ENCODE measurements at places on chromosomes 6 and 20.

DNA sequence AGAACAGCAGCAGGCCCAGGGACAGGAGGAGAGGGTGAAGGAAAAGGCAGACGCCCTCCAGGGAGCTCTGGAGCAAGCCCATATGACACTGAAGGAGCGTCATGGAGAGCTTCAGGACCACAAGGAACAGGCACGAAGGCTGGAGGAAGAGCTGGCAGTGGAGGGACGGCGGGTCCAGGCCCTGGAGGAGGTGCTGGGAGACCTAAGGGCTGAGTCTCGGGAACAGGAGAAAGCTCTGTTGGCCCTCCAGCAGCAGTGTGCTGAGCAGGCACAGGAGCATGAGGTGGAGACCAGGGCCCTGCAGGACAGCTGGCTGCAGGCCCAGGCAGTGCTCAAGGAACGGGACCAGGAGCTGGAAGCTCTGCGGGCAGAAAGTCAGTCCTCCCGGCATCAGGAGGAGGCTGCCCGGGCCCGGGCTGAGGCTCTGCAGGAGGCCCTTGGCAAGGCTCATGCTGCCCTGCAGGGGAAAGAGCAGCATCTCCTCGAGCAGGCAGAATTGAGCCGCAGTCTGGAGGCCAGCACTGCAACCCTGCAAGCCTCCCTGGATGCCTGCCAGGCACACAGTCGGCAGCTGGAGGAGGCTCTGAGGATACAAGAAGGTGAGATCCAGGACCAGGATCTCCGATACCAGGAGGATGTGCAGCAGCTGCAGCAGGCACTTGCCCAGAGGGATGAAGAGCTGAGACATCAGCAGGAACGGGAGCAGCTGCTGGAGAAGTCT is 25.5 kb downstream of the C20orf173 start:
- DNase-seq: no peak

DNA sequence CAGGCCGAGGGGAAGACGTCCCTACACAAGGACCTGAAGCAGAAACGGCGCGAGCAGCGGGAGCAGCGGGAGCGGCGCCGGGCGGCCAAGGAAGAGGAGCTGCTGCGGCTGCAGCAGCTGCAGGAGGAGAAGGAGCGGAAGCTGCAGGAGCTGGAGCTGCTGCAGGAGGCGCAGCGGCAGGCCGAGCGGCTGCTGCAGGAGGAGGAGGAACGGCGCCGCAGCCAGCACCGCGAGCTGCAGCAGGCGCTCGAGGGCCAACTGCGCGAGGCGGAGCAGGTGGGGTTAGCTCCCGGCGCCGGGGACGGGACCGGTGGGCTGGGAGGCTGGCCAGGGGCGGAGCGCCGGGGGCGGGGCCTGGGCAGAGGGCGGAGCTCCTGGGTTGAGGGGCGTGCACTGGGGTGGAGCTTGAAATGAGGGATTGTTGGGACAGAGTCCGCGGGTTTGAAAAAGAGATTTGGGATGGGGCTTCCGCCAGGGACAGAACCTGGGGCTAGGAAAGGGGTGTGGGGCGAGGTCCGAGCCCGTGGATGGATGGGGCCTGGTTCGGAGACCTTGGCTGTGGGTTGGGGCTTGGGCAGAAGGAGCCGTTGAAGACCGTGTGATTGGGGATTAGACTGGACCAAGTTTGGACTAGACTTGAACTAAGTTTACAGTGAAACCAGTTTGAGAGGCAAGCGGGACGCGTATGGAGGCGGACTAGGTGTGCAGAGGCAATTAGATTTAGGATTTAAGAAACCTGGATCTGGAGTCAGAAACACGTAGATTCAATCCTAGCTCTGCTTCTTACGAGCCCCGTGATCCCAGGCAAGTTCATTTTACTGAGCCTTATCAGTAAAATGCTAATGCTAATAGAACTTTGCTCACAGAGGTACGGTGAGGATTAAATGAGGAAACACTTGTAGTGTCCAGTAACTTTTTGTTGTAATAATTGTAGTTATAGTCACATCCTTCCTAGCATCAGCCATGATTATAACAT is 20.9 kb downstream of the DEF6 start:
- DNase-seq: no peak

- no peak for DNase-seq
Measured at GRCh38 chr6:144469144-144469575, 184.0 kb downstream of the UTRN start.

DNA sequence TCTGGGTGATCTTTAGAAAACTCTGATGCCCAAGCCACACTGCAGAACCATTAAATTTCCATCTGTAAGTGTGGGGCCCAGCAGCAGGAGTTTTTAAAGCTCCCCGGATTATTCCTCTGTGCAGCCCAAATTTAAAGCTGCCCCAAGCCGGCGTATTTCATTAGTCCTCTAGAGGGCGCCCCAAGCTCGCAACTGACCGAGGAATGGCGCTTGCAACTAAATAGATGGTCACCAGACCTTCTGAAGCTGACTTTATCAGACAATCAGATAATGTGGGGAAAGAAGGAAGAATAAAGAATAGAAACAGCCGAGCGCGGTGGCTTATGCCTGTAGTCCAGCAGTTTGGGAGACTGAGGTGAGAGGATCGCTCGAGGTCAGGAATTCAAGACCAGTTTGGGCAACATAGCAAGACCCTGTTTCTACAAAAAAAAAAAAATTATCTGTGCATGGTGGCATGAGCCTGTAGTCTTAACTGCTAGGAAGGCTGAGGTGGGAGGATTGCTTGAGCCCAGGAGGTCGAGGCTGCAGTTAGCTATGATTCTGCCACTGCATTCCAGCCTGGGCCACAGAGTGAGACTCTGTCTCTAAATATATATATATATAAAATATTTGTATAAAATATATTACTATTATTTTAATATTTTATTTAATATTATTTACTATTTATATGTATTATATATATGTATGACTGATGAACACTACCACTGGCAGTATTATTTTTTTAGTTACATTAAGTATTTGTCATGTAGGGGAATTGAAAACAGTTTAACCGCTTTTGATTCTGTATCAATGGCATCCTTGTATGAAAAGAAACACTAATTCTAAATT is 56.0 kb downstream of the OTOR start:
- DNase-seq: peak; percentile 75

DNA sequence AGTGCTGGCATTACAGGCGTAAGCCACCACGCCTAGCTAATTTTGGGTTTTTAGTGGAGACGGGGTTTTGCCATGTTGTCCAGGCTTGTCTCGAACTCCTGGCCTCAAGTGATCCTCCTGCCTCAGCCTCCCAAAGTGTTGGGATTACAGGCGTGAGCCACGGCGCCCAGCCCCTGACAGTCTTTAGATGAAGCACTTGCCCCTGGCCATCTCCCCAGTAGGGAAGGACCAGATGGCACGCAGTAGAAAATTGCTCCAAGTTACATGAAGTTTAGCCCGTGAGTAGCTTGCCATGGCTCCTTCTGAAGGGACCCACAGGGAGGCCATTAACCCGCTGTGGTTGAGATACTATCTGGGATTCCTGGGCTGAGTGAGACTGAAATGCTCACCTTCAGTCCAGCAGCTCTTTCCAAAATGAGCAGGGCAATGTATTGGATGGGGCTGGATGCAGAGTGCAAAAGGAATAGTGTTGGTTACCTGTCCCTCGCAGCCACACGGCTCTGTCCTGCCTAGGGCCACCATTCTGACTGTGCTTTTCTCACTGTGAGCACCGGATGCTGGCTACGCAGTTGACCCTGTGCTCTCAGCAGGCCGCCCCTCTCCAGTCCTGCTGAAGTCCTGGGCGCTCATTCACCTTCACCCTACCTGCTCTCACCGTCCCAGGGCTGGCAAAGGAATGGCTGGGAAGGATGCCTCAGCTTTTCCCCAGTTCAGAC is 66.9 kb downstream of the EFCAB8 start:
- DNase-seq: no peak

GRCh38 chr20:50314678-50315335 is 124.2 kb downstream of the CEBPB start:
- DNase-seq: no peak

GRCh38 chr6:66930559-66931290 is 1223.7 kb upstream of the EYS start:
- no peak for DNase-seq

GRCh38 chr6:46128476-46128875 is 1.3 kb upstream of the ENPP4 start:
- no peak for DNase-seq

DNA sequence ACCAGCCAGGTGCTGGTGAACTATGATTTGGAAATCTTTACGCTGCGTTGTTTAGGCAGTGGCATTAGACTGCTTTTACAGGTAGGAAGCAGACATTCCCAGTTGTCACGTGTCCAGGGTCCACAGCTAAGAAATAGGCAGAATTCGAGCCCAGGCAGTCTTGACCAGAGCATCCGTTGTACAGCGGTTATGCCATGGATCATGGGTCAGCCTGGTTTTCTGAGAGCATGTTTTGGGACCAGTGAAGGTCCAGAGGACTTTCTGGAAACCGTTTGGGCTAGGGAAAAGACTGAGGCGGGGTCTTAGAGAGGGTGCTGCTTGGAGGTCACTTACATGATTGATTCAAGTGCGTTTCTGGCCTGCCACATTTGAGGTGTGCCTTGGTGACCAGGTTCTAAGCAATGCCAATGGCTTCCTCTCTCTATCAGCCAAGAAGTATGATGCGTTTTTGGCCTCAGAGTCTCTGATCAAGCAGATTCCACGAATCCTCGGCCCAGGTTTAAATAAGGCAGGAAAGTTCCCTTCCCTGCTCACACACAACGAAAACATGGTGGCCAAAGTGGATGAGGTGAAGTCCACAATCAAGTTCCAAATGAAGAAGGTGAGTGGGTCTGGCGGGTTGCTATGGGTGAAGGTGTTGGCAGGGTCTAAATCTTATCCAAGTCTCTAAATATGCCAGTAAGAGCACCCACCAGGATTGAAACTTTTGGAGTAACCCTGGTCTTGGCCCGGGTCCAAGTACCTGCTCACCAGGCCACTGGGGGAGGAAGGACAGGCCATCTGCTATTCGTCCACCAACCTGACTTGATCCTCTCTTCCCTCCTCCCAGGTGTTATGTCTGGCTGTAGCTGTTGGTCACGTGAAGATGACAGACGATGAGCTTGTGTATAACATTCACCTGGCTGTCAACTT is 1.8 kb downstream of the RPL10A start:
- no peak for DNase-seq

GRCh38 chr6:151167034-151167433 is 72.7 kb upstream of the AKAP12 start:
- no peak for DNase-seq

- no peak for DNase-seq
Measured at GRCh38 chr6:53634184-53634631, 31.3 kb downstream of the KLHL31 start.

GRCh38 chr6:100283285-100283684 is 181.4 kb downstream of the SIM1 start:
- DNase-seq: no peak

GRCh38 chr6:6717953-6718352 is 129.4 kb downstream of the LY86 start:
- DNase-seq: peak; percentile 63

- peak; percentile 95 for DNase-seq
Measured at GRCh38 chr6:145814501-145815308, at the start of gene FBXO30. FBXO30 (minus strand) TSS chr6:145814795; CDS start chr6:145806405, 8,390 bp downstream.

GRCh38 chr20:35312318-35312717 is 20.1 kb upstream of the FAM83C start:
- DNase-seq: no peak

DNA sequence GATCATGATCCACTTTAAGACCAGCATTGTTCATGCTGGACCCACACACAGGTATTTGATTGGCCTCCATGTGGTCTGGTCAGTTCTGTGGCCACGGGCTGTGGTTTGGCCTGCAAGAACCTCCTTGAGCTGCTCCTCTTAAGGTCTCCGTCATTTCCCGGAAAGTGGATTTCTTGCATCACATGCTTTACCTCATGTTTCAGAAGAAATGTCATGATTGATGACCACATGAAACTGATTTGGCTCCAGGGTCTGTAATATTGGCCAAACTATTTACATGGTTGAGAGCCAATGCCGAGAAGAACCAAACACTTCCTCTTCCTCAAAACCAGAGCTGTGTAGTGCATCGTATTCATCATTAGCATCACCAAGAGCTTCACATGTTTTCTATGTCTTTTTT is 13.2 kb upstream of the RSPH3 start:
- peak; percentile 47 for DNase-seq

GRCh38 chr6:117480651-117481050 is 1.8 kb upstream of the DCBLD1 start:
- DNase-seq: no peak

DNA sequence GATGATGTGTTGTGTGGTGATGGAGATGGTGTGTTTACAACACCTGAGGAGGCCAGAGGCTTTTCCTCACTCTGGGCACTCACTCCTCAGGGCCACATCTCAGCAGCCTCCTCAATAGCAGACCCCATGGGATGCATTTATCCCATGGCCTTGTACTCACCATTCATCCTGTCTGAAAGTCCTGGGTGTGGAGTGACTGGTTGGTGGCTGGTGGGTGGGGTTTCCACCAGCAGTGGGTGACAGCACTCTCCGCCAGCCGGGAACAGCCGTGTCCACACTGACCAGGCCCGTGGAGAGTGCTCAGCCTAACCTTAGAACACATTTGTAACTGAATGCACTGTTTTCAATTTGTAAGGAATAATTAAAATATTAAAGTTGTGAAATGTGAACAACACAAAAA is 163.4 kb upstream of the AFDN start:
- DNase-seq: no peak

All from hematopoietic multipotent progenitor cell treated with erythropoietin and hydrocortisone succinate and interleukin-3 and kit ligand, for 4 days (in vitro differentiated cells).